Smooth muscle cell of trachea (primary cell): ENCODE measurements at places on chromosomes 13 and 19. TPM values are rescaled to one million over a fixed set of nuclear protein-coding genes. Genes with fewer than 3 reads are reported as not detected.

Gene FAM83E
- total RNA-seq, result under 0.01 and 0.33 TPM in 2 replicates

Gene ZNF610
- 2.9 and 4.3 TPM in 2 replicates for total RNA-seq

Gene ZNF701
- 14.1 and 16.1 TPM in 2 replicates for total RNA-seq

Gene ANGPTL4
- 3.9 and 6.9 TPM in 2 replicates for total RNA-seq

Gene SERP2
- 8.3 and 10.1 TPM in 2 replicates for total RNA-seq

Gene VSTM1
- total RNA-seq, result not detected in 2 replicates

Gene B3GNT3
- not detected in 2 replicates for total RNA-seq

Gene CAMSAP3
- under 0.01 TPM in 1 of 2 replicates, not detected in the other for total RNA-seq

Gene CPT1C
- total RNA-seq, result 29.7 and 37.5 TPM in 2 replicates

Gene TMEM145
- 0.33 TPM in 1 of 2 replicates, not detected in the other for total RNA-seq

Gene ZNF468
- 15.7 and 19.4 TPM in 2 replicates for total RNA-seq

Gene RFPL4AL1
- not detected in 2 replicates for total RNA-seq
